ENCODE measurements at places on chromosomes 1 and 21.

DNA sequence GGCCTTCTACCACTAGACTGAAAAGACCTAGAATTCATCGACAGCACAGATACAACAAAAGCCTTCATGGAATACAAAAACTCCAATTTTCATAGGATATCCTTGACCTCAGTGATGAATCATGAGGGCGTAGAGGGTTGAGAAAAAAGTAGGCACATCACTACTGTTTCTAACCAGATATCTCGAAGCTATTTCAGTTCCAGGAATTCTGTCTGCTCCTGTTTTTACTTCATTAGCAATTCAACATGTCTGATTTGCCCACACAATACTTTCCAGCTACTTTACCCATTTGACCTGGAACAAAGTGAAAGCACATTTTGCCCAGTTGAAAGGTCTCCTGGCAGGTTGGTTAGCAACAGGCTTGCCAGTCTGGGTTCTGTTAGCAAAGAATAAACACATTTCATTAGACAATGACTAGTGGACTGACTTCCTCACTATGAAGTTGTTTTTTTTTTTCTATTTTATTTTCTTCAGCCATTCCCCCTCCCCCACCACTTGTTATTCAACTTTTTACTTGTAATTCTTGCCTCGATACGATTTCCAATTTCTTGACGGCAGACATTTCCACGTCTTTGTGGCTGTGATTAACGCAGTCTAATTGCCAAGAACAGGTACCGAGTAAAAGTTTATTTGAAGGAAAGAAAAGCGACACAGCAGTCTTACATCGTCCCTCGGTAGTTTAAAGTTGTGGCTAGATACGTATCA lies 4.0 kb upstream of the ZBTB18 start:
- DNase-seq = no peak

DNA sequence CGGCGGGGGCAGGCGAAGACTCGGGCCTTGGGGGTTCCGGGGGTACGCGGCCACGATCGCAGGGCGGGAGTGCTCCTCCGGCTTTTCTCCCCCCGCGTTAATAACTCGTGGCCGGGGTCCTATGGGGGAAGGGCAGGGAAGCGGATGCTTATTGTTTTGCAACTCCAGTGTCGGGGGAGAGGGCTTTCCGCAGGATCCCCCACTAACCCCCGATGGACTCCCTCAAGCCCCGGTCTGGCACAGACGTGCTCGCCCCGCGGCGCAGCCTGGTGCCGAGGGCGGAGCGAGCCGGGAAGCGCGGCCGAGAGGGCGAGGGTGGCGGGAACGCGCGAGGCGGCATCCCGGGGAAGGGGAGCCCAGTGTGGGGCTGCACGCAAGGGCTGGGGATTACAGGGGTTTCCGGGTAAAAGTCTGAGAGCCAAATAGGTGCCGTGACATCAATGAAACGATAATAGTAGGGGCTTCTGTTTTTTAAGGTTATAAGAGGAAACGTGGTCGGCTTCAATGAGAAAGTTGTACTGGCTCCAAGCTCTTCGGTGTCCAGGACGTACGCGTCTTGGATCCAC lies 772 bp downstream of the UCK2 start:
- peak; percentile 7 for DNase-seq

- no peak for DNase-seq
Measured at GRCh38 chr1:95780836-95781235, 546.8 kb downstream of the RWDD3 start.

GRCh38 chr1:23867542-23867894 lies 572 bp downstream of the FUCA1 start:
- no peak for DNase-seq

- DNase-seq = no peak
Measured at GRCh38 chr21:44704636-44705001, 6.8 kb downstream of the TSPEAR start.

DNA sequence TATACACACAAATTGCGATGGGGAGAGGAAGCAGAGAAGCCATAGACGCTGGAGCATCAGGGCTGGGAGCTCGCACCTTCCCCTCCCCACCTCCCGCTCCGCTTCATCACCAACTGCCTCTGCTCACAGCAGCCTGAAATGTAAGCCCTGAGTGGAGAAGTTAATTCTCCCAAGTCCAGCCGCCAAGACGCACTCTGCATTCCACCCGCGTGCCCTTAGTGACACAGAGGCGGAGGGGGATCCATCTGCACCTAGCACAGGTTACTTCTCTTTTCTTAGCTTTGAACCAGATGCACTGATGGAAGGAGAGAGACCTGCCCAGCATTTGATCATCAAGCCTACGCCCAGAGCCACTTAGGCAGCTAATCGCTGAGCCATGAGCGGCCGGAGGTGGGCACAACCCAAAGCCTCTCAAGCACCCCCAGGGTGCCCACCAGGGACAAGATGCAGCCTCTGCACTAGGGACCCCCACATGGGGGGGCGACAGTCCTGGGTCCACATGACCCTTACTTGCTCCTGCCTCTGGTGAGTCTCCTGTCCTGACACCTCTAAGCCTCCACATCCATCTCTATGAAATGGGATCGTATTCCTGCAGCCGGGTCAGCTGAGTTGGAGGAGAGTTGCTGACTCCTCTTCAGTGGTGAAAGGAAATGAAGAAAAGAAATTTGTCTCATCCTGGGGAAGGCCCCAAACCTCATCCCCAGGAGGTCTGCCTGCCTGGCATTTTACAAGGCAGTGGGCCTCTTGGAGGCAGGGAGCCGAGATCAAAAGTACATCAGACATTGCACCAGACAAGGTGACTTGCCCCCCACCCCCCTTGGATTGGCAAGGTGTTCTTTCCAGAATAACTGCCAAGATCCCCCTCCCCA lies 316.2 kb downstream of the MATN1 start:
- DNase-seq = no peak

DNA sequence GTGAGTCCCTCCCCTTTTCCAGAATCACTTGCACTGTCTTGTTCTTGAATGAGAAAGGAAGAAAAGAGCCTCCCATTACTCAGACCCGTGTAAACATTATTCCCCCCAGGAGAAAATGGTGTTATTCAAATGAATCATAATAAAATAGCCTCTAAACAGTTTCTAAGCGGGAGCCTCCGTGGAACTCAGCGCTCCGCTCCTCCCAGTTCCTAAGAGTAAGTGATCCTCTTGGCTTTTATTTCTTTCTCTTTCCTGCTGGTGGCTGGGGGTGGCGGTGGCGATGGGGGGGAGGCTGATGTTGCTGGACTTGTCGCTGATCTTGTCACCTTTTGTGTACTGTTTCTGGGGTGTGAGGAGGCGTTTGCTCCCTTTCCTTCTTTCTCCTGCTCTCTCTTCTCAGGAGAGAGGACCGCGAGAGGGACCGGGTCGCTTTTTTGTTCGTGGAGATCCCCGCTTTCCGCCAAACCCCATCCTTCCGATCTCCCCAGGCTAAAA lies 781 bp downstream of the PROX1 start:
- DNase-seq = no peak

DNA sequence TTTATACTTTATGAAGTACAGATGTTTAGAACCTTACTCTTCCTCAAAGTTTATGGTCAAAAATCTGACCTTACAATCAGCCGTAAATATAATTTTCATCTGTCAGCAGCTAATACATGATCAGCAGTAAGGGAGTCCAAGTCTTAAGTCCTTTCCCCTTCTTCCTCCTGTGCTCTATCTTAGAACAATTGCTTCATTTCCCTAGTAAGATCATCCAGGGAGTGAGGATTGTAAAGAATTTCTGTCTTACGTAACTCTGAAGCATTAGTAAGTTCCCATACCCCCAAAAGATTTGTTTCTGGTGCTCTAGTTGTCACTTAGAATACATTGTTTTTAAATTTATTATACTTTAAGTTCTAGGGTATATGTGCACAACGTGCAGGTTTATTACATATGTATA lies 2.1 kb downstream of the SETDB1 start:
- no peak for DNase-seq

DNA sequence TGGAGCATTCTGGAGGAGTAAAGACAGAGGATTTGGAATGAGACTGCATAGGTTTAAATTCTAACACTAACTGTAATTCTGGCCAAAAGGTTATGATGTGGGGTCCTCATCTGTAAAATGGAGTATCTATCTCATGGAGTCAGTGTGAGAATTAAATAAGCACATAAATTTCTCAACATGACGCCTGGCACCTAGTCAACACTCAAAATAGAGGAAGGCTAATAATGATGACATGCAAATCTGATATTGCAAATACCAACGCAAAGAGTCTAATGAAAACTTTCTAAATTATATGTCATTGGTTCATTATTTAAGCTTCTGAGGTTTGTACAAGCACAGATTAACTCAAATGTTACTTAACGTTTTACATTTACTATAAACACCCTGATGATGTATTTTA lies 29.6 kb downstream of the APP start:
- no peak for DNase-seq

DNA sequence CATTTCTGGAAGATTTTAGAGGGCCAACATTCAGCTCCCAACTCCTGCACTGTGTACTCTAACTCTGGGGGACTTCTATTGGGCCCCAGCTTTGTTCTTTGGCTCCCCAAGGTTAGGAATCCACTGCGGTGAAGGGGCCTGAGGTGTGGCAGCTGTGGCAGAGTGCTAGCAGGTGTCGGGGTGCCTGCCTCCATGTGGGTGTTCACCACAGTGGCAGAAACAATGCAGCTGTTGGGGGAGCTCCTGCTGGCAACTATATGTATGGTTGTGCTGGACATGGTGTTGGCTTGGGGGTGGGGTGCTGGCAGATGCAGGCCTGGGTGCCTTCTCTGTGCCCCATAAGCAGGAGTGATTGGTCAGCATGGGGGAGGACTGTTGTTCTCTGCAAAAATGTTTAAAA lies 95.5 kb downstream of the ST6GALNAC3 start:
- DNase-seq = no peak

- DNase-seq = peak; percentile 28
Measured at GRCh38 chr21:31184459-31184858, 146.2 kb upstream of the KRTAP19-8 start.

DNA sequence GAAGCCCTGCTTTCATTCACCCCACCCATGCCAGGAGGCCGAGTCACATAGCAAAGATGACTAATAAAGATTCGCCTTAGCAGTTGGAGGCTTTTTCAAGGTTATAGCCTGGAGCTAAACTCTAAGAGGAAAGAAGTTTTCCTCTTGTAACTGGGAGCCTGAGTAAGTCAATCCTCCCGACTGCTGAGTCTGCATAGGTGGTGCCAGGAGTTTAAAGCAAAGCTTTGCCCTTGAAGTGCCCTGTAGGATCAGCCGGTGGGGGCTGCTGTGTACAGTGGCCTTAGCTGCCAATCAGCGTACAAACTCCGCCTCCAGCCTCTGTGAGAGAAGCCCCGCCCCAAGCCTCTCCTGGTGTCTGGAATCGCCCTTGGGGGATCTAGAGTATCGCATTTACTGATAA lies 147.5 kb upstream of the SPATA6 start:
- no peak for DNase-seq

GRCh38 chr1:233815865-233816264 lies 88.6 kb upstream of the SLC35F3 start:
- DNase-seq = no peak

DNA sequence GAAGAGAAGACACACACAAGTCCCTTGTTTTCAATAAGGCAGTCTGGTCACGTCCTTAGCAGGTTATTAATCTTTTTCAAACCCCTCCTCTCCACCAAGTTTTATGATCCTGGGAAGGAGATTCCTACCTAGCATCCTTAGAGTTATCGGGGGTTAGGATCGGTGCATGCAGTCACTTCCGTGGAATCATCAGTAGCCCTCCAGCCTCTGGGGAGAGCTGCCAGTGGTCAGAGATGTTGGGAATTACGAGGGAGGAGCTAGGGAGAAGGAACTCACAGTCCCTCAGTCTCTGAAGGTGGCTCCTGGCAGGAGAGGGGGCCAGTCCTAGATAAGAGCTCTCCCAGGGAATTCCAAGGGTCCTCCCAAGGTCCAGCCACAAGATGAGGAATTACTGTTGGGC lies 57.7 kb upstream of the ATP5PO start:
- DNase-seq = no peak

DNA sequence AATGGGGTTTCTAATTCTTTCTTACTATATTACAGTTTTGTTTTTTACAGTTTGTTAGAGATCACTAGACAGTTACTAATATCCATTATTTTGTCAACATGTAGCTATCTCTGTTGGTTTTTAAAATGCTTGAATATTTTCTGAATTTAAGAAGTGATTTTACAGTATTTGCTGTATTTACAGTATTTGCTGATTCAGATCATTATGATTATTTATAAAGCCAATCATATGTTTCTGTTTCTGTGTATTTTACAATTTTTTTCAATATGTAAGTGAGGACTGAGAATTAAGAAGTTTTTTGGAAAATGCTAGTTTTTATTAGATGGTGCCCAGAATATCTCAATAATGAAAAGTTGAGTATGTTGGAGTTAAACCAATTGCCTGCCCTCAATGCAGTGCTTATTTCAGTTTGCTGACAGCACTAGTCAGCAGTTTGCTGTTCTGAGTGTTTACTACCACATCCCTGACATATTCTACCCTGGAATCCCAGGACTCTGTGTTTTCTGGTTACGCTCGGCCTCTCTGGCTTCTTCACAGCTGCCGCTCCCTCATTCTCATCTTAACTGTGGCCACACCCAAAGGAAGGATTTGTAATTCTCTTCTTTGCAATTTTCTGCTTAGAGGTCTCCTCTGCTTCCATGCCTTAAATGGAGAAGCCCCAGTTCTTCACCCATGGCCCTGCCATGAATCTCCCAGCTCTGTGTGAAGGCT lies 68.0 kb upstream of the BACH1 start:
- no peak for DNase-seq

DNA sequence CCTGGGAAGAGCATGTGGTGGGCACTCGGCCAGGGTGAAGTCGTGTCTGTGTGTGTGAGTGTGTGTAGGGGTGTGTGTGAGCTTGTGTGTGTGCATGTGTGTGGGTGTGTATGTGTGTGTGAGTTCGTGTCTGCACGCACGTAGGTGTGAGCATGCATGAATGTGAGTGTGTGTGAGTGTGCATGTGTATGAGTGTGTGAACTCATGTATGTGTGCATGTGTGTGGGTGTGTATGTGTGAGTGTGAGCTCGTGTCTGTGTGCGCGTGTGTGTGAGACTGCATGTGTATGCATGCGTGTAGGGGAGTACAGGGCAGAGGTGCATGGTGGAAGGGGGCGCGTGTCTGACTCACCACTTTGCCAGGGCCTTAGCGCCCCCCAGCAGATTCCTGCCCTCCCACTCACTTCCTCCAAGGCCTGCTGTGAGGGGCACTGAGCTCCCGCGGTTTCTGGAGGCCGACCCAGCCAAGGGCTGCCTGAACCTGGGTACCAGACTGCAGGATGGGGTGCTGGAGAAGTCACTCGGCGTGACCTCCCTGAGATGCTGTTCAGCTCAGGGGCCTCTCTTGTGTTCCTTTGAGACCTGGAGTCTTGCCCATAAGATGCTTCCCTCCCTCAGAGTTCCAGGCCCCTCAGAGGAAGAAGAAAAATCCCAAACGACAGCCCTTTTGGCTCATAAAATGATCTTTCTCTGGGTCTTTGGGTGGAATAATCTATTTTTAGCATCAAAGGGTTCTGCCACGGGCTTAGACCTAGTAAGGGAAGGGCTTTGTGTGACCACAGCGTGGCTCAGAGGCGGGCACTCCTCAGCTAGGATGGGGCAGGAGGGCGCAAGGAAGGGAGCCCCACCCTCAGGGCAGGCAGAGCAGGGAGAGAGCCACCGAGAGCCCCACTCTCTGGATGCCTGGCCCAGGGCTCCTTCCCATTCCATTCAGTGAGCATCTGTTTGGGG lies 41.1 kb upstream of the RUNX3 start:
- DNase-seq = no peak

GRCh38 chr1:8425150-8425780 lies 107.4 kb downstream of the SLC45A1 start:
- no peak for DNase-seq

- DNase-seq = no peak
Measured at GRCh38 chr1:58497499-58497898, 49.0 kb downstream of the OMA1 start.

GRCh38 chr1:150469291-150469690 lies 17.9 kb upstream of the TARS2 start:
- DNase-seq = no peak
